ENCODE measurements at places on chromosomes 12 and 14. TPM values are rescaled to one million over a fixed set of nuclear protein-coding genes. Genes with fewer than 3 reads are reported as not detected.

GLT1D1 gene
- not detected for total RNA-seq

CEBPE gene
- total RNA-seq: not detected

MAP3K12 gene
- 20.6 TPM for total RNA-seq

SRSF5 gene
- total RNA-seq: 29.4 TPM

KIF26A gene
- total RNA-seq: not detected

ESPL1 gene
- 5.6 TPM for total RNA-seq

MEG3 gene
- 32.5 TPM for total RNA-seq

BEGAIN gene
- 0.18 TPM for total RNA-seq

LRIG3 gene
- total RNA-seq: 71.2 TPM

PRPH gene
- not detected for total RNA-seq

RSRC2 gene
- 41.7 TPM for total RNA-seq

CCDC38 gene
- total RNA-seq: not detected

SHMT2 gene
- total RNA-seq: 225 TPM

KRT78 gene
- total RNA-seq: not detected

BDKRB2 gene
- total RNA-seq: 73.1 TPM

NDRG2 gene
- total RNA-seq: 0.36 TPM

NRIP2 gene
- 0.18 TPM for total RNA-seq

RTL1 gene
- not detected for total RNA-seq

TAS2R50 gene
- total RNA-seq: 4.4 TPM

EIF2S3B gene
- total RNA-seq: 6.8 TPM

E2F7 gene
- 10.3 TPM for total RNA-seq

TMEM63C gene
- total RNA-seq: under 0.01 TPM

IQSEC3 gene
- total RNA-seq: not detected

FOXG1 gene
- not detected for total RNA-seq

PTPN6 gene
- total RNA-seq: under 0.01 TPM

BICD1 gene
- 25.0 TPM for total RNA-seq

IL26 gene
- not detected for total RNA-seq

OR4E2 gene
- not detected for total RNA-seq

OTUB2 gene
- 2.2 TPM for total RNA-seq

PLEKHG7 gene
- total RNA-seq: under 0.01 TPM

TMEM30B gene
- total RNA-seq: under 0.01 TPM
